ENCODE measurements at places on chromosomes 3 and 15.
A peak's percentile ranks its signal among the peaks of the same experiment; 100 is the strongest.

GRCh38 chr3:191997579-191998268 lies 536.8 kb downstream of the PYDC2 start:
- no peak for DNase-seq

- no peak for DNase-seq
Measured at GRCh38 chr3:55746808-55747413, 259.8 kb upstream of the WNT5A start.

DNA sequence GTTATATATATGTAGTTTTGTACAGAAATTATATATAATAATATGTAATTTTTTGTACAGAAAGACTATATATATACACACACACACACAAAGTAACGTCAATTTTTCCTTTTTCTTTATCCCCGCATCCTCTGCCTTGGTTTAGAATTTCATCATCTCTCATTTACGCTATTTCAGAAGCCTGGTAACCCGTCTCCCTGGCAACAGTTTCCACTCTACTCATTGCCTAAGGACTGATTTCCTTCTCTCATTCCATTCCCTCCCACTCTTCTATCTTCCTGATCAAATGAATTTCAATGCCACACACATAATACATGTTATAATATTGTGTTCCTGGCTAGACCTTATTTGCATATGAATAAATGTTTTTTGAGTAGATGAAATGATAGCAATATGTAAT lies 47.8 kb upstream of the NDN start:
- no peak for DNase-seq

DNA sequence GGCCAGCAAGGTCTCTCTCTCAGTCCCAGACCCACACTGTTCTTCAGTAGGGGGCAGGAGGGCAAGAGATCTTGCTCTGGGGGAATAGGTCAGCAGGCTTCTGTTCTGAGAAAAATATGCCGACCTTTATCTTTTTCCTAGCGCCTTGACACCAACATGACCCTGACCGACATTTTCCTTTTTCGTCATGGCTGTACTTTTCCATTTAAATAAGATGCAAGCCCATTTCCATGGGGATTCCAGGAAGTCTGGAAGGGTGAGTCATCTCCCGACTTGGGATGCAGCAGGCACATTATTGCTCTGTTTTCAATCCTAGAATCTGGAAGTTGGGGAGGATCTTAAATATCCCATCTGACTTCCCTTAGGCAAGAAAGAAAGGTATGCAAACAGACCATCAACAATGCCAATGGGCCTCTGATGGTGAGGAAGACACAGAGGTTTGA lies 261.5 kb upstream of the LRTM1 start:
- no peak for DNase-seq

DNA sequence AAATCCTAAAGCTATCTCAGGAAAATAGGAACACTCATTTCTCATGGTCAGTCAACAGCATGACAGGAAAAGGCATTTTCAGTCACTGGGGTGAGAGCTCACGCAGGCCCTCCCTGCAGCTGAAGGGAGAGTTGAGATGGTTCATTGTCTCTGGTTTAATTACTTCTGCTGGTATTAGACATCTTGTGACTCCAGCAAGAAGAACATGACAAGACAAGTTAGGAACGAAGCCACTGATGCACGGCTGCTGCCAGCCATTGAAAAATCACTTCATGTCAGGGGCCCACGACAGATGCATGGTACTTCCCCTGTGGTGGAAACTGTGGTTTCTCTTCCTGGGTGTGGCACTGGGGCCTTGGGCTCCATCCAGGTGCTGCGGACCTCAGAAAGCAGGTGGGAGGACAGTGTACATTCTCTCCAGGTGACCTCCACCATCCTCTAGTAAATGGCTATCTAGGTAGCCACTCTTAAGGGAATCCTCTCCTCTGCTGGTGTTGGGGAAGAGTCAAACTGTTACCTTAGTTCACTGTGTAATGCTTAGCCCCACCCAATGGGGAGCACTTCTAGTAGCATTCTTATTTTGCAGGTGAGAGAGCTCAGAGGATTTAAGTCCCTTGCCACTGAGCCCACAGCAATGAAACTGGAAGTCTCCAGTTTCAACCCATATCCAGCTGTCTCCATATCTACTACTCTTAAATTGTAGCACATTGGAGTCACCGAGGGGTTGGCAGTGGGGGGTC lies 274.2 kb downstream of the LRTM1 start:
- no peak for DNase-seq

- no peak for DNase-seq
Measured at GRCh38 chr3:170033489-170033888, 4.3 kb upstream of the GPR160 start.

DNA sequence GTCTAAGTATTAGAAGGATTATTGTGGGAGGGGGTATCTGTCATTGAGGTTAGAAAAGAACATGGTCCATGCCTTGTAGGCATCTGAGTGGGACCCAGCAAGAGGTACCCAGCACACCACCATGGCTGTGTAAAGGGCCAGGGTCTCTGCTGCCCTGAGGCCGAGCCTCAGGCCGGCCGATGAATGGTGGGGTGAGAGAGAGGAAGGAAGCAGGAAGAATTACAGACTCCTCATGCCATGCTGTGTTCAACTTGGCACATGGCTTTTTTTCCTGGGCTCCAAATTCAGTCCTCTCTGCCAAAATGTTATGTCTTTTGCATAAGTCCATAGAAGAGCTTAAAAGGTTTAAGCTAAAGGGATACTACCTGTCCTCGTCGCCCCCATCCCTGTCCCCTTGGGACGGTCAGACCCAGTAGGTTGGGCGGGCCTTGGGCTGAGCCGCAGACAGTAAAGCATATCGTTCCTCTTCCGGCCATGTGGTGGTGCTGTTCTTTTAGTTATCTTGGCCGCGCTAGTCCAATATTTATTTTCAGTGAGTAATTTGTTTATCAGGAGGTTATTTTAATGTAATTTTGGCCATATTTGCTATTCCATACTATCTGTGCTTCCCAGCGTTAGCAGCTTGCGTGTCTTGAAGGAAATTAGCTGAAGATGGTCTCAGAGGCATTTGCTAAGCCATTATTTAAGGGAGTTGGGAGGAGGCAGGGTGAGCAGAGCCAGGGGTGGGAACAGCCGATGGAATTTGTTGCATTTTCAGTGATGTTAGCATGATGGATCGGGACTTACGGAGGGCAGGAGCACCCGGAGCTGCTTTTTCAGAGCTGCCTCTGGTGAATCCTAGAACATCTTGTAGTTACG lies 152.4 kb downstream of the AGBL1 start:
- peak; percentile 14 for DNase-seq

- no peak for DNase-seq
Measured at GRCh38 chr15:34986771-34987480, 1.2 kb downstream of the ZNF770 start.

DNA sequence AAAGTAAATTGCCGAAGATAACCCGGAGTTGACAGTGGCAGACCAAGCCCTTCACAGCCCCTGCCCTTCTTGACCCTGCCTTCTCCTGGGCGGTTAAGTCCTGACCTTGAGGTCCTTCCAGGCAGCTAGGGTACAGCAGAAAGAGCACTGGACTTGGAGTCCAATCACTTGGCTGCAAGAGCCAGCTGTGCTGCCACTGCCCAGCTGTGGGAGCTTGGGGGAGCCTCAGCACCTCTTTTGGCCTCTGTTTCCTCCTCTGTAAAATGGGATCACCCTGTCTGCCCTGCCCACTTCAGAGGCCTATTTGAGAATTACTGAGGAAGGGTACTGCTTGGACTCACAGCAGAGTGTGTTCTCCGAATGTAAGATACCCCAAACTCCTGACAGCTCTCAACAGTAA lies 66.2 kb upstream of the SMAD6 start:
- DNase-seq = no peak

DNA sequence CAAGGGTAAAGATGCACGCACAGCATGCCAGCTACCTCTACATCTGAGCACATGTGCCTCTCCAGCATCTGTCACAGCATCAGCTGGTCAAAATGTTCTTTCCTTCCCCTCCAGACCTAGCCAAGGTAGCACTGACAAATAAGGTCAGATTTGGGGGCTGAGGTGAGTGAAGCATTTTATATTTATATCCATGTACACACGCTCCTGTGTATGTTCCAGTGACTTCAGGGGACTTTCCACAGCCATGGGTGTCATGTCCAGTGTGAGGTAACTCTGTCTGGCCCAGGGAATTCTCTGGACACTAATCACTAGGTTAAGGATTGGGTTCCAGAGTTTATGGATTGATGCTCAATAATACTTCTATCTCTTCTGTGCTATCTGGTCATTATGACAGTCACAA lies 165.2 kb upstream of the TP63 start:
- DNase-seq = no peak

GRCh38 chr3:155217591-155217990 lies 75.9 kb downstream of the STRIT1 start:
- no peak for DNase-seq

GRCh38 chr3:146077181-146077580 lies 83.8 kb downstream of the PLOD2 start:
- DNase-seq = no peak

- no peak for DNase-seq
Measured at GRCh38 chr3:33915796-33916546, 117.5 kb downstream of the PDCD6IP start.

DNA sequence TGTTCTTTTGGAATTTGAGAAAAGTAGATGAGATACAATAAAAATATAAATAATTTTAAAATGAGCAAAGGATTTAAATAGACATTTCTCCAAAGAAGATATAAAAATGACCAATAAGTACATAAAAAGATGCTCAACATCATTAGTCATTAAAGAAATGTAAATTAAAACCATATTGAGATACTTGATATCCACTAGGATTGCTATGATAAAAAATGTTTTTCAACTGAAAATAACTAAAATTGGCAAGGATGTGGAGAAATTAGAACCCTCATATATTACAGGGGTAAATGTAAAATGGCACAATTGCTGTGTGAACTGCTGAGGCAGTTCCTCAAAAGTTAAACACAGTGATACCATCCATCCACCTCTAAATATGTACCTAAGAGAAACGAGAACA lies 38.8 kb downstream of the LRRFIP2 start:
- DNase-seq = no peak

All from activated CD4-positive, alpha-beta T cell treated with anti-CD3 and anti-CD28 coated beads for 24 hours (primary cell).